ENCODE measurements at places on chromosomes 11 and 22.

- no peak for DNase-seq
These were observed 28.8 kb upstream of the CHORDC1 start for GRCh38 chr11:90251599-90251998.

DNA sequence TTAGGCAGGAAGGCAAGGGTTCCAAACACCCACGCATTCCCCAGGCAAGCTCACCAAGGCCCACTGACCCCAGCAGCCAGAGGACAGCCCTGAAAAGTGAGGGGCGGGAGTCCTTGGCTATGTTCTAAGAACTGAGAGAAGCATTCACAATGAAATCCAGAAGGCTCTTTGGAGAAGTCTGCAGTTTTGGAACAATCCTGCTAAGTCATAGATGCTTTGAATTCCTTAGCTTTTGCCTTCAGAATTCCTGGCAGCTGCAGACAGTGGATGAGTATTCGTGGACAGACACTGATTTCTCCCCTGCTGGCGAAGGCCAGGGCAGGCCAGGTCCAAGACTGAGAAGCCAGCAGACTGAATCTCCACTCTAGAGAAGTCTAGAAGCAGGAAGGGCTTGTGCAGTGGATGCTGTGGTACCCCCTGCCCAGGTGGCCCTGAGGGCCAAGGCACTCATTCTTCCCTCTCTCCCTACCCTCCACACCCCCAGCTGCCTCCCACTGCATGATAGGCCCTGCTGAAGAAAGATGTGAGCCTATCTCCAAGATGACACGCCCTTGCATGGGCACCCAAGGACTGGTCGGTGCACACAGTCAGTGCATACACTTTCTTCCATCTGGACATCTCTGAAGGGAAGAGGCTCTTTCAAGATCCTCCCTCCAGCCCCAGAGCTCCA, 133.2 kb upstream of the TEAD1 start:
- DNase-seq, result no peak

DNA sequence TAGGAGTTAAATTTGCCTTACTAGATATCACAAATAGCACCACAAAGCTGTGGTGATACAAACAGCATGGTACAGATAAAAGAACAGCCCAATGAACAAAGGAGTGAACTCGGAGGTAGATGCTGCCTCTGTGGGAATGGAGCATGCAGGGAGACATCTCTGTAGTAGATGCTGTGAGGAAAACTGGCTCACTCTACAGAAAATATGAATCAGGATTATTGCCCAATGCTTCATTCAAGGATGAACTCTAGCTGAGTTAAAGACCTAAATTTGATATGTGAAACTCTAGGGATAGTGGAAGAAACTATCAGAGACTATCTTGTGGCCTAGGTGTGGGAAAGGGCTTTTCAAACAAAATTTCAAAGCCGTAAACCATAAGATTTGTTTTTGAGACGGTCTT, 15.3 kb upstream of the CAPN5 start:
- DNase-seq, result no peak

- DNase-seq, result no peak
These were observed 20.7 kb upstream of the P2RY2 start for GRCh38 chr11:73197348-73197747.

- no peak for DNase-seq
These were observed 2.0 kb upstream of the TP53I11 start for GRCh38 chr11:44952500-44953260.
